ENCODE measurements at places on chromosomes 7 and 10. TPM values are rescaled to one million over a fixed set of nuclear protein-coding genes. Genes with fewer than 3 reads are reported as not detected.

Gene TBX20
- not detected for total RNA-seq

Gene PPP1R17
- not detected for total RNA-seq

Gene ATG9B
- 25.8 TPM for total RNA-seq

Gene HOXA4
- not detected for total RNA-seq

Gene MACC1
- total RNA-seq: 6.9 TPM

Gene SHTN1
- total RNA-seq: 6.4 TPM

DNA sequence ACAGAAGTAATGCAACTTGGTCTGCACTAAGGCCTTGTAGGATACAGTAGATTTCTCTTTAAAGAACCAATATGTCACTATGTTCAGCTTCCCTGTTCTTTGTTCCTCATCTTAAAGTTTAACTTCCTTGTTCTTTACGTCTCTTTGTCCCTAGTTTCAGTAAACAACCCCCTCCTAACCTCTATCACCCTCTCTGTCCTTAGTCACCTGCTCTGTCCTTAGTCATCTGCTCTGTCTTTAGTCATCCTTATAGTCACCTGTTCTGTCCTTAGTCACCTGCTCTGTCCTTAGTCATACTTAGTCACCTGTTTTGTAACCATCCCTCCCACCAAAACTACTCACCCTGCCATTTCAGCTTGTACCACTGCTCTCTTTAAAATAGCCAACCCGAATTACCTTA, 144.6 kb upstream of the TMEM106B start:
- DNase-seq: no peak

- DNase-seq: peak; percentile 0
Measured at GRCh38 chr7:19144661-19145433, at the start of gene FERD3L. TSS of gene FERD3L (minus strand) at chr7:19145421. CDS start at chr7:19145362, 59 bp downstream.

- no peak for DNase-seq
Measured at GRCh38 chr7:141562036-141562435, 10.8 kb downstream of the AGK start.

GRCh38 chr7:94300176-94300835, 94.4 kb upstream of the COL1A2 start:
- DNase-seq: peak; percentile 32

GRCh38 chr7:149494738-149495368, 2.8 kb downstream of the ZNF746 start:
- DNase-seq: no peak

DNA sequence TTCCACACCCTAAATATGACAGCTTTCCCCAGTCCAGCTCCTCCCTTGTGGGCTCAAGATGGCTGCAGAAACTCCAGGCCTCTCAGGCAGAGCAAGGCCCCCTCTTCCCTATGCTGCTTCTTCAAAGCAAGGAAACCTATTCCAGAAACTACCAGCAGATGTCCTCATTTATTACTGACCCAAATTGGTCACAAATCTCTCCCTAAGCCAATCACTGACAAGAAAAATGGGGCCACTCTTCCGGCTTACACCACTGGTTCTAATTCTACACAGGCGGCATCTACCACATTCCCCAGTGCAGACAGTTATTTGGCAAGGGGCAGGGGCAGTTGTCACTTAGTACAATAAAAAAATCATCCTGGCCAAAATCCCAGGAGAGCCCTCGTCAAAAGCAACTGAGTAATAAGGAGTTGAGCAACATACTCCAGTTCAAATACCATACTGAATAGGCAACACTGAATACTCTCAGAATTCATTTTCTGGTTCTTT, 150.4 kb downstream of the SFMBT2 start:
- DNase-seq: peak; percentile 79

DNA sequence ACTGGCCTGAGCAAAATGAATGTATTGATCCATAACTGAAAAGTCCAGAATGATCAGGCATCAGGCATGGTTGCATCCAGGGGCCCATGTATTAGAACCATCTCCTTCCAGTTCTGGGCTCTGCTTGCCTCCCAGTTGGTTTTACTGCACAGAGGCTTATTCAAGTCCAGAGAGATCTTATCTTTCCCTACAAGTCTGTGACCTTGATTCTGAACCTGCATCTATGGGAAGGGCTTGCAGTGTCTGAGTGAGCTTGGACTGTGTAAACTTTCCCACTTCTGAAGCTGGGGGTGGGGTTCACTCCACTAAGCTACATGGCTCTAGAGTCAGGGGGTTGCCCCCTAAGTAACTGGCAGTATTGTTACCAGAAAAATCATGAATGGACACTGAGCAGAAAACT, 136.2 kb downstream of the TCF7L2 start:
- no peak for DNase-seq

- no peak for DNase-seq
Measured at GRCh38 chr10:101070098-101070497, 8.3 kb downstream of the KAZALD1 start.

- DNase-seq: peak; percentile 10
Measured at GRCh38 chr7:82384051-82384464, 59.5 kb downstream of the CACNA2D1 start.

DNA sequence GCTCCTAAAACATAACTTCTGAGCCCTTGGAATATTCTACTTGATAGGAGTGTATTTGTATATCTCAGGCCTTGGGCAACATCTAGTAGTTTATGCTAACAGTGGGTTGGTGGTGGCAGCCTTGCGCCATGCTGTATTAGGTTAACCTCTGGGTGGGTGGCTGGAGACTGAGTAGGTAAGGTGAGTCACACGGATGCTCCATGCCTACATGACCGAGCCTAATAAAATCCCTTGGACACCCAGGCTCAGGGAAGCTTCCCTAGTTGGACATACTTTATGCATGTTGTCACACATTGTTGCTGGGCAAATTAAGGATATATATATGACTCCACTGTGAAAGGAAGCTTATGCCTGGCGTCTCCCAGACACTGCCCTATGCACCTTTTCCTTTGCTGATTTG, 6.0 kb upstream of the DAGLB start:
- no peak for DNase-seq

GRCh38 chr7:46259947-46260346, 338.9 kb upstream of the IGFBP3 start:
- no peak for DNase-seq

DNA sequence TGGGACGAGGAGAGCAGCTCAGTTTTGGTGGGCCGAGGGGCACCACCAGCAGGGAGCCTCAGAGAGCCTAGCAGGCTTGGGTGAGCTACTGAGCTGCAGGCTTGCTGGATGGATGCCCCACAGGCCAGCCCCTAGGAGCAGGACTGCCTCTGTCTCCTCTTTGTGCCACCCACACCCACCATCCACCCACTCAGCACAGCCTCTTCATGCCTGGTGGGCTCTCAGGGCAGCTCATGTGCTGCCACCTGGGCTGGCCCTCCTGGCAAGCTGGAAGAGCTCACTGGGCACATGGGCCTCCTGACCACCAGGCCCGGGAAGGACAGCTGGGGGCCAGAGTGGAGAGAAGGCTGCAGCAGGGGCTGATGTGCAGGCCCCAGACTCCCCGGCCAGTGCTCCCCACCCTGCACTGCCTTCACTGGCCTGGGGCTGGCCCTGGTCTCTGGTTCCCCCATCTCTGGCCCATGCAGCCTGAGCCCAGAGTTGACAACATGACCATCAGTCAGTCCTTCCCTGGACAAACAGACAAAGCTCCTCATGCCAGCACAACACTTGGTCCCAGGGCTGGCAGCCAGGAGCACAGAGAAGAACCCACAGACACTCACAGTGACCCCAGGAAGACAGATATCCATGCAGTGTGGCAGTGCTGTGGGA, 8.2 kb downstream of the RASGEF1A start:
- DNase-seq: no peak

Data from tongue (tissue), 3 donors.